ENCODE measurements at places on chromosomes 13 and 19.

GRCh38 chr13:109764045-109764444 lies 22.3 kb downstream of the IRS2 start:
- no peak for DNase-seq

DNA sequence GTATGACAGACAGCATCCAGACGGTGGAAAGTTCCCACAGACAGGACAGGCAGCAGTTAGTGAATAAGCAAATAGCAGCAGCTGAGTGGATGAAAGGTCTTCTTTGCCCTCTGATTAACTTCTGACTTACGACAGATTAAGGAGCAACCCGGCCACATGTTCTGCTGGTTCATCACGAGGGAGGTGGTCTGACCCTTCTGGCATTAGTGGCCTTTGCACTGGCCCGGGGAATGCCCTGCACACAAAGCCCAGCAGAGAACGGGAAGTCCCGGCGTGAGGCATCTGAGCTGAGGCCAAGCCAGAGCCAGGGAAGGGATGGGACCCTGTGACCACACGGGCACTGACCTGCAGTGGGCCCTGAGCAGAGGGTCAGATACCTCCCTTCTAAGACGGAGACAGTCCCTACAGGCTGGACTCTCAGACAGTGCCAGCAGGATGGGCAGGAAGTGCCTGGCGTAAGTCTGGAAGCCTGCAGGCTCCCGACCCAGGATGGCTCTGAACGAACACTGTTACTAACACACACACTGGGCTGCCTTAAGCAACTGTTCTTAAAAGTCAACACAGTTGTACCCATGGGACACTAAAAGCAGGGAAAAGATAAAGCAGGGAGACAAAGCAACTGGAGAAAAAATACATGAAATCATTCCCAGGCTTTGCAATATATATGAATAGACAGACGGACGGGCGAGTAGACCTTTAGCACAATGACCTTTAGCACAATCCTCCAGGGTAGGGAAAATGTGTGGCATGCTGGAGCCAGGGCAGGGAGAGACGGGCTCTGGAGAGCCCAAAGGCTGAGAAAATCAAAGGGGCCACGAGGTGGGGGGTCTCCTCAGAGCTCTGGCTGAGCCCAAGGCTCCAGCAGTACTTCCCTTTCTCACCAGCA lies 6.3 kb downstream of the C19orf12 start:
- no peak for DNase-seq

- no peak for DNase-seq
Observed at GRCh38 chr19:11425719-11426457, 6.8 kb upstream of the RGL3 start.

- no peak for DNase-seq
Observed at GRCh38 chr13:91277013-91277676, 70.3 kb upstream of the MIR17HG start.
